ENCODE measurements at places on chromosomes 7 and 10. TPM values are rescaled to one million over a fixed set of nuclear protein-coding genes. Genes with fewer than 3 reads are reported as not detected.

The TUBAL3 gene
- total RNA-seq, result not detected

The HACD1 gene
- total RNA-seq, result 18.0 TPM

The IFIT1B gene
- total RNA-seq, result not detected

The TMEM229A gene
- not detected for total RNA-seq

The GPNMB gene
- total RNA-seq, result 183 TPM

The FBXO24 gene
- not detected for total RNA-seq

The TAF3 gene
- 8.3 TPM for total RNA-seq

The FAM170B gene
- not detected for total RNA-seq

The CLRN3 gene
- 0.29 TPM for total RNA-seq

The OR13A1 gene
- not detected for total RNA-seq

The AKR1B15 gene
- 2.3 TPM for total RNA-seq

The TMEM236 gene
- 3.0 TPM for total RNA-seq

The UPK3BL2 gene
- total RNA-seq, result 9.9 TPM

The SDHAF3 gene
- total RNA-seq, result 11.8 TPM

The MBL2 gene
- total RNA-seq, result not detected

The TAS2R41 gene
- total RNA-seq, result not detected

Data from mesenteric fat pad (tissue), 1 donor.